ENCODE measurements at places on chromosomes 16 and 17.

- DNase-seq = no peak
Measured at GRCh38 chr17:74446551-74447500, 14.9 kb downstream of the GPRC5C start.

DNA sequence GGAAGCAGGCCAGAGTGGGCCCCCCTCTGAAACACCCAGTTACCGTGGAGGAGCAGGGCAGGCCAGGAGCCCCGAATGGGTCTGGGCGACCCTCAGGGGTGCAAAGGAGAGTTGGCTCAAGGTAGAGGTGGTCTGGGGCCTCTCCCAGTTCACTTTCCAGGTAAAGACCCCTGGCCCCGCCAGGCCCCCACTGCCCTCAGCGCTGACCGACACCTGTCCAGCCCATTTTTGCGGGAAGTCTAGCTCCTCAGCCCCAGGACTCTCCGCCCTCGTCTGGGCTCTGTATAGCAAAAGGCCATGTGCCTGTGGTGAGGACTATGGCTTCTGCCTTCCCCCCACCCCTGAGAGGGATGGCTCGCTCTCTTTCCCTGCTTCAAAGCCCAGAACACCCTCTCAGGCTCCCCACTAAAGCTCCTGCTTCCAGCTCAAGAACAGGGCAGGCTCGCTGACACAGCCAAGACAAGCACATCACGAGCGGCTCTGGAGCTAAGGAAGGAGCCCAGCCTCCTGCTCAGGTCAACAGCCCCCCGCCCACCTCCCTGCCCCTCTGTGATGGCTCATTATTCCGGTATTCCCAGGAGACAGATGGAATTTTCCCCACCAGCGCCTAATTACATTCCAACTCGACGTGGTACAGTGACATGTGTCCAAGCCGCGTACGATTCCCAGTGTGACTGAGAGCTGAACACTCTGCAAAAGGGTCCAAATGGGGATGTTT is 59.4 kb downstream of the RTN4RL1 start:
- DNase-seq = no peak

- no peak for DNase-seq
Measured at GRCh38 chr16:8571061-8571596, 19.2 kb downstream of the TMEM114 start.

DNA sequence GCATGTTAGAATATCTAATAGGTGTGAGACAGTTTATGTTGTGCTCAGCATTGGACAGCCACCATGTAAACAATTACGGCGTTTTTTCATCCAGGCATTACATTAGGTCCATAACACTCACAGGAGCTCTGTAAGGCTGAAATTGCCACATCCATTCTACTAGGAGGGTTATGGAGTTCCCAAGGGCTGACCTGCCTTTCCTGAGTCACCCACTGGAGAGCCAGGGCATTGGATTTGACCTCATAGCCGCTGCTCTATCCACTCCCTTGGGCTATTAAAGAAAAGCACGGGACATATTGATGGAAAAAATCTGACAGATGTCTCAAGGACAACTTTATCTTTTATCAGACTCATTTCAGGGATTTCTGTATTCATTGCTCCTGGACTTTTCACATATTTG is 306.3 kb upstream of the HSBP1 start:
- DNase-seq = no peak

- DNase-seq = no peak
Measured at GRCh38 chr17:12731839-12732238, 57.5 kb upstream of the ARHGAP44 start.

DNA sequence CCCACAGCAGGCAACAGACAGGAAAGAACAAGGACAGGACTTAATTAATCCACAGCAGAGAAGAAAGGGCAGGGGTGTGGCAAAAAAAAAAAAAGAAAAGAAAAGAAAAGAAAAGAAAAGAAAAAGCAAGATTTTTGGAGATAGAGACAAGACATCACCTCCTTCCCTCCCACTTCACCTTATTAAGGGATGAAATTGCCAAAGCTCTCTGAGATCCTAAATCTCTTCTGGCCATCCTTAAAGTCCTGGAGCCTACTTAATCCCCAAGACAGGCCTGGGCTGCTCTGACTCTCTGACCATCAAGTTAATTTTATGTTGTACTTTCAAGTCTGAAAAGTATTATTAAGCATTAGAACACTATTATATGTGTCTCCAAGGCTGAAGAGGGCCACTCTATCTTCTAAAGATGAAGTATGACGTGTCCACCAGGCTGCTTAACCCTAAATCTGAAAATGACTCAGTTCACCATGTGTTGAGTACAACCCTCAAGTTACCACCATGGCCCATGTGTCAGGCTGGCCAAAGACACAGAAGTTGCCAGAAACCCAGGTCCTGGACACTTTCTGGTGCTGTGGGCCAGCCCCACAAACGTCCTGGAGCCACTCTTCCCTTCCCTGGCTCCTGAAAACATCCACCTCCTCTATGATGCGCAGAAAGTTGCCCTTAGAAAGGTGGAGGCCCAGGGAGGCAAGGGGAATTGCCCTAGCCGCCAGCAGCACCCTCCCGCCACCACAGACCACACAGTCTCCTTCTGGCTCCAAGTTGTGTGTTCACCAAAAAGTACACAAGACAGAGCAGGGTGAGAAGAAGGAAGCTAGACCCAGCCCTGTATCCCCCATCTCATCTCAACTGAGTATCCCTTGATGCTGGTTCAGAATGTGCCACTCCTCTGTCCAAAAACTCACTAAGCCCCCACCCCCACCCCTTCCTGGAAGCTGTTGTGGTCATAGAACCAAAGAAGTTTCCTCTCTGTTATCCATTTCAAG is 2.7 kb downstream of the SOCS1 start:
- peak; percentile 59 for DNase-seq

GRCh38 chr17:41126412-41126811 is 2.4 kb upstream of the KRTAP4-12 start:
- no peak for DNase-seq
